ENCODE measurements at places on chromosomes 6 and 20. TPM values are rescaled to one million over a fixed set of nuclear protein-coding genes. Genes with fewer than 3 reads are reported as not detected.

The MRPS26 gene
- total RNA-seq = 56.9 TPM

The IPCEF1 gene
- 1.5 TPM for total RNA-seq

DNA sequence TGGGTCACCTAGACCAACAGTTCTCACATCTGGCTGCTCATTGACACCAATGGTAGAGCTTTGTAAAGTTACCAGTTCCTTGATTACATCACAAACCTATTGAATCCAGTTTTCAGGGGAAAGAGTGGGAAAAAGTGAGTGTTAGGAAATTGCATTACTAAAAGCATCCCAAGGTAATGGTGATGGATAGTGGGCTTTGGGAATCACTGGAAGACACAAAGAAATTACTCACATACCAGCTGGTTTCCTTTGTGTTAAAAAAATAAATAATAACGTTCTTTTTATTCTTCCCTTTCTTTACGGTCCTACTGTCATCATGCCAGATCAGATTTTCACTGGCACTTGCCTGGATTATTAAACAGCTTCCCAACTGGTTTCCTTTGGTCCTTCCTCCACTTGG, 370.7 kb downstream of the RFPL4B start:
- no peak overlapping the region for H3K4me3 ChIP-seq
- no peaks in the 10 kb centered on the region for H3K36me3 ChIP-seq
- no peaks in the 10 kb centered on the region for H3K4me1 ChIP-seq
- DNase-seq = no peak

DNA sequence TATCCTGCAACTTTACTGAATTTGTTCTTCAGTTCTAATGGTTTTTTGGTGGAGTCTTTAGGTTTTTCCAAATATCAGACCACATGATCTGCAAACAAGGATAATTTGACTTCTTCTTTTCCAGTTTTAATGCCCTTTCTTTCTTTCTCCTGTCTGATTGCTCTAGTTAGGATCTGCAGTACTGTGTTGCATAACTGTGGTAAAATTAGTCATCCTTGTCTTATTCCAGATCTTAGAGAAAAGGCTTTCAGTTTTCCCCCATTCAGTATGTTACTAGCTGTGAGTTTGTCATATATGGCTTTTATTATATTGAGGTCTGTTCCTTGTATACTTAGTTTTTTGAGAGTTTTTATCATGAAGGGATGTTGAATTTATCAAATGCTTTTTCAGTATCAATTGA, 4.3 kb downstream of the MICA start:
- H3K4me1 ChIP-seq = peaks cover 19% of the 10 kb centered on the region
- H3K27me3 ChIP-seq = no peaks in the 10 kb centered on the region
- no peak for DNase-seq
- peaks cover 2% of the 10 kb centered on the region for H3K36me3 ChIP-seq

GRCh38 chr20:36647196-36648121, 1.5 kb upstream of the SLA2 start:
- no peaks in the 10 kb centered on the region for H3K36me3 ChIP-seq
- no peak overlapping the region for H3K4me3 ChIP-seq
- H3K27me3 ChIP-seq = no peaks in the 10 kb centered on the region
- peaks cover 5% of the 10 kb centered on the region for H3K4me1 ChIP-seq
- no peak for DNase-seq

DNA sequence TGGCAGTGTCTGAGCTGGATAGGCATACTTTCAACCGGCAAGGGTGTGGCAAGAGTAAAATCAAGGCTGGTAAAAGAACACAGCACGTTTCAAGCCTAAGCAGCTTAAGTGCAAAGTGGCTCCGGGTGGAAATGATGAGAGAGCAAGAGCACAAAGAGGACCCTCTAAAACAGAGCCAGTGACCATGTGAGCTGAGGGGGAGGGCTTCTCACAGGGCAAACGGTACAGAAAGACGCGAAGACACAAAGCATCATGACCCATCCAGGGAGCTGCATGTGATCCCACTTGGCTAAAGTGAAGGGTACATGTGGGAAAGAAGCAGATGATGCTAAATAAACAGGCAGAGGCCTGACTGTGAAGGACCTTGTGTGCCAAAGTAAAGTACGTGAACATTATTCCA, 25.7 kb downstream of the FKBP5 start:
- no peak overlapping the region for H3K27ac ChIP-seq
- no peaks in the 10 kb centered on the region for H3K27me3 ChIP-seq
- DNase-seq = no peak
- no peaks in the 10 kb centered on the region for H3K36me3 ChIP-seq

GRCh38 chr20:24498641-24499040, 29.2 kb downstream of the SYNDIG1 start:
- H3K27me3 ChIP-seq = no peaks in the 10 kb centered on the region
- H3K4me1 ChIP-seq = peaks cover 27% of the 10 kb centered on the region
- no peak for DNase-seq
- no peak overlapping the region for H3K4me3 ChIP-seq
- no peak overlapping the region for H3K27ac ChIP-seq
- H3K36me3 ChIP-seq = no peaks in the 10 kb centered on the region

- peak overlapping the region; percentile 70 for H3K27ac ChIP-seq
- no peaks in the 10 kb centered on the region for H3K27me3 ChIP-seq
- no peak for DNase-seq
- H3K4me3 ChIP-seq = no peak overlapping the region
- peaks cover 27% of the 10 kb centered on the region for H3K36me3 ChIP-seq
Observed at GRCh38 chr6:122798099-122798641, 9.1 kb downstream of the SMPDL3A start.

All from mesothelial cell of epicardium (in vitro differentiated cells).